ENCODE measurements at places on chromosomes 13 and 19.

GRCh38 chr13:106008540-106008939 lies 526.9 kb downstream of the EFNB2 start:
- no peak for DNase-seq

DNA sequence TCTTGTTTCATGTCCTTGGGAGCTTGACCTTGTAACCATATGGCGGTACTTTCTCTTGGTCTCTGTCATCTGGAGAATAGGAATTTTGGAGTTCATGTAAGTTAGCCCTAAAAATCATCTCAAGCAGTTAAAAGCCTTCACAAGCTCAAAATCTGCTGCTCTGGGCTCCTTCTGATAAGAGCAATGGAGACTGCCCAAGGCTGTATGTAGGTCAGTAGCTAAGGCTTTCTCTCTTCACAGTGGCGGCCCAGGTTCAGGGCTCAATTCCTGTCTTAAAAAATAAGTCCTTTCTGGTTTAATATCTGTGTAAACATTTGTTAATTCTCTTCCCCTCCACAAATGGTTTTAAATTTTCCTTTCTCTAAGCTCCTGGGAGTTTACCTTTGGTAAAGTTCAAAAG lies 45.3 kb upstream of the ANKRD10 start:
- DNase-seq = no peak

GRCh38 chr19:55353803-55354697 lies 469 bp downstream of the COX6B2 start:
- peak; percentile 53 for DNase-seq

DNA sequence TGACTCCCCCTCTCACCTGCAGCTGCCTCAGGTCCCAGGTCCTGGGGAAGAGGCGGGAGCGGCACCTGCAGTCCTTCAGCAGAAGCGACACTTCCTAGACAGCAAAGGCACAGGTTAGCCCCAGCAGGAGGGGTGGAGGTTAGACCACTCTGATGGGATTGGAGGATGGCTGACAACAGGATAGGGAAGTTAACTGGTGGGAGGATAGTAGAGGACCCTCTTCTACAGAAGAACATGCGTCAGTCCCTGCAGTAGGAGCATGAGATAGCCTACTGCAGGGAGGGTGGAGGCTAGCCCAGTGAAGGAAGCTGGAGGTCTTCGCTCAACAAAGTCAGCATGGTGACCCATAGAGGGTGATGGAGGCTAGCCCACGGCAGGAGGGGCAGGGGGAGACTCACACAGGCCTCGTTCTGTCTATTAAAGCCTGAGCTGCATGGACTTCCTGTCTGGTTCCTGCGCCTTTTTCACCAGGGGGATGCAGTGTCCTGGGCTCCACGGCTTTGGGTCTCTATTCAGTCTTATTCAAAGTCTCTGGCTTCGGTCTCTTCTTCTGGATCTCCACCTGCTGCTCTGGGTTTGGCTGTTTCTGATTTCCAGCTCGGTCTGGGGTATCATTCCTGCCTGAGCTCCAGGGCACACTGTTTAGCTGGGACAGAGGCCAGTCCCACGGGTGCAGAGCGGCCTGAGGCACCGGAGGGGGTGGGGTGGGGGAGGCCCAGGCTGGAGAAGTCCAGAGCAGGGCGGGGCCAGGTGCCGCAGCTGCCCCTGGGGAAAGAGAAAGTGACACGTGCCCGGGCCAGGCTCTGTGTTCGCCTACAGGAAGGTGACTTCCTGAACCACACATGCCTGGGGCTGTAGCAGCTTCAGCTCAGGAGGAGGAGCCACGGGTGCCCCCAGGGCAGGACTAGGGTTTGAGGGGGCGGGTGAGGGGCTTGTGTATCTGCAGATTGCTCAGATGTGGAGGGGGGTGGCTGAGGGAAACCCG lies 7.3 kb downstream of the IFNL3 start:
- DNase-seq = peak; percentile 18

DNA sequence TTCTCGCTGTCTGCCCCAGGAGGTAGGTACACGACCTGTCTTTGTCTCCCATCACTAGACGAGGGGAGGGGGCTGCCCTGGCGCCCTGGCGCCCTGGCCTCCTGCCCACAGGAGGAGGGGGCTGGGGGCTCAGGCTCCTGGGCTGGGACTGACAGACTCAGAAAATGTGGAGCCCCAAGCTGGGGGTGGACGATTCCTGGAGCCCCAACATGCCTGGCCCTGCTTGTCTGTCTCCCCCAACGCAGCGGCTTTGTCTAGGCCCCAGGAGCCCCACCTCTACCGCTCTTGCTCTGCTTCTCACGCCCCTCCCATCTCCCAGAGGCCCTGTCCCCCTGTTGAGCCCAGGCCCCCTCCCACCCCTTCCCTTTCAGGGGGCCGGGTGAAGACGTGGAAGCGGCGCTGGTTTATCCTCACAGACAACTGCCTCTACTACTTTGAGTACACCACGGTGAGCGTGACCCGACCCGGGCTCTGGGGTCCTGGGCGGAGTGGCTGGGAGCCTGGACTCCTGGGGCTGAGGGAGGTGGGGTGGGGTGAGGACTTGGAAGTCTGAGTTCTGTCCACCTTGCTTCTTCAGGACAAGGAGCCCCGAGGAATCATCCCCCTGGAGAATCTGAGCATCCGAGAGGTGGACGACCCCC lies 8.6 kb downstream of the CYTH2 start:
- no peak for DNase-seq

Measured in CD4-positive, alpha-beta T cell treated with Interleukin-4 for 4 hours (primary cell).